ENCODE measurements at places on chromosomes 4 and X.
A peak's percentile ranks its signal among the peaks of the same experiment; 100 is the strongest.

- DNase-seq: peak; percentile 74
These were observed 41.3 kb upstream of the ATP6AP2 start for GRCh38 chrX:40539214-40540142.

- DNase-seq: no peak
These were observed 591.8 kb upstream of the CPEB2 start for GRCh38 chr4:14410516-14410915.

DNA sequence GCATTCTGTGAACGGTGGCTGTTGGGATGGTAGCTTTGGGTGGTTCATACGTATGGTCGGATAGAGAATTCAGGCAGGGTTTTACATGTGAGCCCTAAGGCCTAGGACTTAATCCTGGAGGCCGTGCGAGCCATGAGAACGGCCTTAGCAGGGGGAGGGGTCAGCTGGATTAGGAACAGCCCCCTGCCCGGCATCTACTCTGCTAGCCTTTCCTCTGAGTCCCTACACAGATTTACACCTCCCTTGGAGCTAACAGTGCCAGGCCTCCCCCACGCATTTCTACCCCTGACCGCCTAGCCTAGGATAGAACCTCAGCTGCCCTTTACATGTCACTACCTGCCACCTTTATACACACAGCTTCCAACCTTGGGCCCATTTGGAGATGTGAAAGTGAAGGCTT is 7.1 kb downstream of the PRAF2 start:
- DNase-seq: no peak

DNA sequence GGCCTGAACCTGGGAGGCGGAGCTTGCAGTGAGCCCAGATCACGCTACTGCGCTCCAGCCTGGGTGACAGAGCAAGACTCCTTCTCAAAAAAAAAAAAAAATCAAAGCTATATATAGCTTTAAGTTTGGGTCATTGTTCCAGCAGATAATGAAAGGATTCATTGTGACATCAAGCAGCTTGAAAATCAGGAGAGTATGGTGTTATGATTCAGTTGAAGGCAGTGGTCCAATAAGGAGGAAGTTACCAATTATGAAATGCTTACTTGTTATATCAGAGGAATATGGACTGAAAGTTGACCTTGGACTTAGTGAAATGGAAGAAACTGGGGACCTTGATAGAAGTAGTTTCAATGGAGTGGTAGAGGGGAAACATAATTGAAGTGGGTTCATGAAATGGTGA is 140.4 kb upstream of the MAD2L1 start:
- no peak for DNase-seq

GRCh38 chr4:7199771-7200441 is 7.6 kb downstream of the SORCS2 start:
- DNase-seq: no peak

DNA sequence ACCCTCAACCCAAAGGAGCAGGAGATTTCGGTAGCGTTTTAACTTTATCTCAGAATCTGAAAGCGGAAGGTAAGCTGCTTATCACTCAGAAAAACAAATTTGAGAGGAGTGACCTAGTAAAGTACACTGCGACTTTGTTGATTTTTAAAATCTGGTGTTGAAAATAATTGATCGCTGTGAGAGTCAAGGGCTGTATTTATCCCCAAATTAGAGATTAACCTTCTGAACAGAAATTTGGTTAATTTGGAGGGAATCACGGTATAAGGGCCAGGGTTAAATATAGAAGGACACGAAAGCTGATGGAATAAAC is 212 bp downstream of the CLCN4 start:
- no peak for DNase-seq

- no peak for DNase-seq
These were observed 25.7 kb upstream of the COX7B2 start for GRCh38 chr4:46934726-46935125.

DNA sequence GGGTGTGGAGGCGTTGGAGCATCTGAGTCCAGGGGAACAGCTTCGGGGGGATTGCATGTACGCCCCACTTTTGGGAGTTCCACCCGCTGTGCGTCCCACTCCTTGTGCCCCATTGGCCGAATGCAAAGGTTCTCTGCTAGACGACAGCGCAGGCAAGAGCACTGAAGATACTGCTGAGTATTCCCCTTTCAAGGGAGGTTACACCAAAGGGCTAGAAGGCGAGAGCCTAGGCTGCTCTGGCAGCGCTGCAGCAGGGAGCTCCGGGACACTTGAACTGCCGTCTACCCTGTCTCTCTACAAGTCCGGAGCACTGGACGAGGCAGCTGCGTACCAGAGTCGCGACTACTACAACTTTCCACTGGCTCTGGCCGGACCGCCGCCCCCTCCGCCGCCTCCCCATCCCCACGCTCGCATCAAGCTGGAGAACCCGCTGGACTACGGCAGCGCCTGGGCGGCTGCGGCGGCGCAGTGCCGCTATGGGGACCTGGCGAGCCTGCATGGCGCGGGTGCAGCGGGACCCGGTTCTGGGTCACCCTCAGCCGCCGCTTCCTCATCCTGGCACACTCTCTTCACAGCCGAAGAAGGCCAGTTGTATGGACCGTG is 2.2 kb downstream of the AR start:
- DNase-seq: no peak

DNA sequence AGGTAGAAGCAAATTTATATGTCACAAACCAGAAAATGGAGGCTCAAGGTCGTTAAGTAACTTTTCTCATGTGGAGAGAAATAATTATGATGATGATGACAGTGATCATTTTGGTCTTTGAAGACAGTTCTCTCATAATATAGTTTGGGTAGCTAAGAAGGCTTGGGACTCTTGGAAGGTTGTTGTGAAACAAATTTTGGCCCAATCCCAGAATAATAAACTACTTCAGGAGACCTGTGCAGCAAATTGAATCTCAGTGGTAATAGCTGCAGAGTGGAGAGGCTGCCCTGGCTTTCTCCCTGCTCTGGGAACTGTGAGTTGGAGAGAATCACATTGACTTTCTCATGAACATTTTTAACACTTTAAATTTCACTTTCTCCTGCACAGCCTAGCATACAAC is 217.2 kb upstream of the BOD1L1 start:
- no peak for DNase-seq

DNA sequence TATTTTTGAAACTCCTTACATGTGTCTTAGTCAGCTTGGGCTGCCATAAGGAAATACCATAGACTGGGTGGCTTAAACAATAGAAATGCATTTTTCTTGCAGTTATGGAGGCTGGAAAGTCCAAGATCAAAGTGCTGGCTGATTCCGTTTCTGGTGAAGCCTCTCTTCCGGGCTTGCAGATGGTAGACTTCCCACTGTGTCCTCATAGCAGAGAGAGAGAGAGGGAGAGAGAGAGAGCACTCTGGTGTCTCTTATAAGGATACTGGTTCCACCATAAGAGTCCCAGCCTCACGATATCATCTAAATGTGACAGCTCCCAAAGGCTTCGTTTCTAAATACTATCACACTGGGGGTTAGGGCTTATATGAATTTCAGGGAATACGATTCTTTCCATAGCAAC is 39.7 kb downstream of the ENPEP start:
- no peak for DNase-seq

- DNase-seq: no peak
These were observed 94.5 kb downstream of the SRPX start for GRCh38 chrX:38126179-38126578.

Measured in activated naive CD4-positive, alpha-beta T cell treated with anti-CD3 and anti-CD28 coated beads, Interleukin-2, amount 50 U/mL, for 72 hours (primary cell).